Dermis microvascular lymphatic vessel endothelial cell (primary cell): ENCODE measurements at places on chromosomes 3 and 15. TPM values are rescaled to one million over a fixed set of nuclear protein-coding genes. Genes with fewer than 3 reads are reported as not detected.

- peak; percentile 28 for DNase-seq
Observed at GRCh38 chr3:182795389-182795782, 2.1 kb downstream of the ATP11B start.

DNA sequence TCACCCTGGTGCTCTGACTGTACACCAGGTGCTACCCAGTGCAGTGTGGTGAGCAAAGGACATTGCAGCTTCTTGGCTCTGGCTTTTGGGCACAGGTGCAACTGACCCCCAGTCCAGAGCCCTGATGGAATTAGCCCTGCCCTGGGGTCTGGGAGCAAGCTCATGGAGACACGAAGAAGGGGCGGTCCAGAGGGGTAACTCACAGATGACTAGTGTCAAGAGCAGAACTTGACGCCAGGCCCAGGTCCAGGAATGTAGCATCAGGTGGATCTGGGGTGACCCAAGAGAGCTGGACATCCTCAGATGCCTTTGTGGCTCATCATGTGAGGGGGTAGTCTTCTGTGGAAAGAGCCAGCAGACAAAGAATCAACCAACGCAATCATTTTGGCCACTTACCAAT lies 88.9 kb downstream of the ASB7 start:
- no peak for DNase-seq

DNA sequence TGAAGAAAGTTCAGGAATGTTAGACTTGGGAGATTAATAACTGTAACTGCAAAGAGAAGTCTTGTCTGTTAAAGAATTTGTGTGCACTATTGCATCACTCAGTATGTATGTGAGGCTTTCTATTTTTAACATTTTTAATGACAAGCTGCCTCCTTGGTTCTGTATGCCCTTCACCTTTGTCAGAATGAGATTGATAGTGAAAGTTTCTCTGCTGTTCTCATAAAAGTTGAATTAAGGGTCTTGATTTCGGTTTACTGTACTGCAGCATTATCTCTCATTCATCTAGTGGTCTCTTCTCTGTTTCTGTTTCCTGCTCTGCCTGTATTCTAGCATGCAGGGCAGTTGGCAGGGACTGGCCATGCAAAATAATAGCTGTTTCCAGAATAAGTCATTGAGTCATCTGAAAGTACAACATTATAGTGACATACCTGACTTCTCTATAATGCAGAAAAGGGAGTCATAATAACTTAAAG lies 454.9 kb downstream of the IL5RA start:
- DNase-seq: no peak

DNA sequence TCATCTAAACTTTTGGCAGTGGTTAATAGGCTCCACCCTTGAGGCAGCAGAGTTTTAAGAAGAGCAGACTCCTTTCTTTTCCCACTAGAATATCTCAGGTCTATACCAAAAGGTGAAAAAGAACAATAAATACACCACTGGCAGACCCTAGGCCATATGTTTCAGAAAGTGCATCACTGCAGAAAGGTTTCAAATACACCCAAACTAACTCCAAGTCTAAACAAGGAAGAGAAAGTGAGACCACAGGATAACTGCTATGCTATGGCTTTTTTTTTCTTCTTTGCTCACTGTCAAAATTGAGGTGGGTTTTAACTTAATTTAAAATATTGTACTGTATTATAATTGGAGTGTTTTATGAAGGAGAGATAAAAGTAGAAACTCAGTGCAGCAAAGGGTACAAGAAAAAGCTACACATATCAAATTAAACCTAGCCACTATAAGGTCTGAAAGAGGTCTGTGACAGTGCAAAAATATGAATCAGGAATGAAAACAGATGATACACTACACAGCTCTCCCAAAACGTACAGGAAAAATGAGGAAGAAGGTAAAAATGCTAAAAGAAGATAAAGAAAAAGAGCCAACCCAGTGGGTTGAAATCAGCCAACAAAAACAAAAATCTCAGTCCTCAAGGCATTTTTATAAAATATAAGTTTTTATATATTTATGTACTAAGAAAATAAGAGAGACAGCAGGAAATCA lies 8.4 kb downstream of the SNX4 start:
- no peak for DNase-seq

GRCh38 chr15:95799286-95800200 lies 531.0 kb upstream of the NR2F2 start:
- peak; percentile 78 for DNase-seq

GRCh38 chr3:136979684-136980083 lies 21.9 kb downstream of the IL20RB start:
- no peak for DNase-seq

GRCh38 chr15:30953731-30954378 lies 37.6 kb downstream of the MTMR10 start:
- peak; percentile 46 for DNase-seq

- no peak for DNase-seq
Observed at GRCh38 chr15:28955160-28955992, 69.6 kb downstream of the APBA2 start.

- DNase-seq: no peak
Observed at GRCh38 chr3:16302082-16302631, 37.1 kb downstream of the OXNAD1 start.

- DNase-seq: no peak
Observed at GRCh38 chr3:171950373-171950772, 89.0 kb upstream of the FNDC3B start.

DNA sequence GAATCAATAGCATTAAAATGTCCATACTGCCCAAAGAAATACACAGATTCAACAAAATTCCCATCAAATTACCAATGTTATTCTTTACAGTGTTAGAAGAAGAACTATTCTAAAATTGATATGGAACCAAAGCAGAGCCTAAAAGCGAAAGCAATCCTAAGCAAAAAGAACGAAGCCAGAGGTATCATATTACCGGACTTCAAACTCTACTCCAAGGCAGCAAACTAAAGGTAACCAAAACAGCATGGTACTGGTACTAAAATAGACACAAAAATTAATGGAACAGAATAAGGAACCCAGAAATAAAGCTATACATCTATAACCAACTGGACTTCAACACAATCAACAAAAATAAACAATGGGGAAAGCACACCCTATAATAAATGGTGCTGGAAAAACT lies 167.5 kb downstream of the ADAMTS9 start:
- DNase-seq: no peak

DNA sequence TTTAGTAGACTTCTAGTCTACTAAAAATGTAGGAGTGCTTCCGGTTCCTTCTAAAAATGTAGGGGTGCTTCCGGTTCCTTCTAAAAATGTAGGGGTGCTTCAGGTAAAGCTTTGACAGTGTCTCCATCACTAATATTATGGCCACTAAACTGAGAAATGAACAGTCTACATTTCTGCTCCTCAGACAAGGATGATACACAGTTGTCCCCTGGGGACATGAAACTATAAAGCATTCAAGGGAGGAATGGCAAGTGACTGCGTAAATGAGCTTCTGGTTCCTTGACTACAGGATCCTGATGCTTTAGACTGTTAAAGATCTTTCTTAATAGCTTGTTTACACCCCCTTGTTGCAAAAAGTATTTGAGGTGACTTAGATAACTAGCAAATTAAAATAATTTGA lies 53.9 kb upstream of the SLC9A9 start:
- DNase-seq: no peak

GRCh38 chr15:67120839-67121643 lies 55.6 kb downstream of the SMAD3 start:
- peak; percentile 80 for DNase-seq

- DNase-seq: no peak
Observed at GRCh38 chr3:22659651-22660475, 543.3 kb upstream of the UBE2E2 start.

- DNase-seq: peak; percentile 10
Observed at GRCh38 chr3:167671878-167672427, 18.2 kb upstream of the WDR49 start.

GRCh38 chr3:140447136-140447535 lies 230.7 kb upstream of the TRIM42 start:
- DNase-seq: no peak

DNA sequence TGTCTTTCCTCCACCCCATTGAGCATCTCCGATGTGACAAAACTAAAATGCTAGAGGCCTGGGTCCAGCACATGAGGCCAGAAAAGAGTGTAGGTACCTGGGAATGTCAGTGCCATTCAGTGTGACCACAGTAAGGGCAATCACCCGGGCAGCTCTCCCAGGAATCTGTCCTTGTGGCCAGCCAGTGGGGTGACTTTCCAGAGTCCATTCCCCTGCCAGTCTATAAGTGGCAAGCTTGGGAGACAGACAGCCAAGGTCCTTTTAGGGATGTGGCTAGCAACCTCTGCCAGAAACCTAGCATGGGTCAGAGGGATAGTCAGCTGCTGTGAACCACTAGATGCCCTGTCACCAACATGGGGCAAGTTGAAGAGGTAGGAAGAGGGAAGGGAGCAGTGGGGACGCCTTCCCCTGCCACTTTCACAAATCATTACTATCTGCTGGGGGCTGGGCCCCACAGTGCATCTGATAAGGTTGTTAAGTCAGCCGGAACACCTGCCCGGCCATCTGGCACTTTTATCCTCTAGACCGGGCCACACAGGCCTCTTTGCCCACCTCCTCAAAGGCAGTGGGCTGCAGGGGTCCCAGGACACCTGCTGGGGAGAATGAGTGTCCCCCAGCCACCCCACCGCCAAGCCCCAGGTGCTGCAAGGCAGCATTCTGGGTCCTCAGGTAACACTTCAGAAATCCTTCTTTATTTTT lies 24.8 kb upstream of the DET1 start:
- no peak for DNase-seq

DNA sequence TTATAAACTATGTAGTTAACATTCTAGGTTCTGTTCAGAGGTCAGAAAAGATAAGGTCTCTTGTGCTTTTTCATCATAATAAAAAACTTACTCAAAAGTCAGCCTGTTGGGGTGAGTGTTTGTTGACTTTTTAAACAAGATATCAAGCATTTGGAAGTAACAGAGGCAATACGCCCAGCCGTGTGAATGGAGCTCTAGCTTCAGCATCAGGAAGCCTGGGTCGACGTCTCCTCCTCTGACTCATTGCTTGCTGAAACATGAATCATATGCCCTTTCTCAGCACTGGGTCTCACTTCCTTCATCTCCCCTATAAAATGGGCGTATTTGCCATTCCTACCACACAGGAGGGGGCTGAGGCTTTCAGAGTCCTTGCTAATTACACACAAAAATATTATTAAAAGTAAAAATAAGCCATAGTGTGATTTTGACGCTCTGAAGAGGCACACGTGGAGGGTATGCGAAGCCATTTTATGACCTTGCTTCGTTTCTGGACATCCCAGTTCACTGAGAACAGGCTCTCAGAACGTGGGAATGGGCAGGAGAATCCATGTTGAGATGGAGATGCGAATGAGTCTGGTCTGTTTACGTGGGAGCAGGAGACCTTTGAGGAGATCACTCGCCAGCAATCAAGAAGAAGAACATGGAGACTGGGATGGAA lies 220.8 kb upstream of the TPRG1 start:
- peak; percentile 51 for DNase-seq

GRCh38 chr15:88480981-88481380 lies 13.5 kb downstream of the MRPS11 start:
- DNase-seq: no peak

- DNase-seq: no peak
Observed at GRCh38 chr3:127175272-127175671, 17.7 kb upstream of the PRR23E start.

GRCh38 chr3:72150634-72151412 lies 365.9 kb upstream of the PROK2 start:
- no peak for DNase-seq

GRCh38 chr3:4846543-4846942 lies 132.7 kb upstream of the BHLHE40 start:
- no peak for DNase-seq

DNA sequence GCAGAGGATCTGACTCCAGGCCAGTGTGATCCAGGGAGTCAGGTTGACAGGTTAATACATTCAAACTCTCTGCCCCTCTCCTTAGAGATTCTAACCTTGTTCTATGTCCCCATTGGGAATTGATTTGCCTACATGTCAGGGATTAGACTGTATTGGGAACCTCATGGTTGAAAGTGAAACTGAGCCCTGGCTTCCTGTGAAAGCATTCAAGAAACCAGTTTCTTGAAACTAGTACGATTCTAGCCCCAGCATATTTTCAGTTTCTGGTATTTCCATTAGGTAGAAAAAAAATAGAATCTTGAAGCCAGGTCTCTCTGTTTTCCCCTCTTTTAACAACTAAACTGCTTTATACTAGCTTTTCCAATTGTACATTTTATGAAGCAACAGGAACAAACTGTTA lies 140.4 kb upstream of the ABI3BP start:
- no peak for DNase-seq

DNA sequence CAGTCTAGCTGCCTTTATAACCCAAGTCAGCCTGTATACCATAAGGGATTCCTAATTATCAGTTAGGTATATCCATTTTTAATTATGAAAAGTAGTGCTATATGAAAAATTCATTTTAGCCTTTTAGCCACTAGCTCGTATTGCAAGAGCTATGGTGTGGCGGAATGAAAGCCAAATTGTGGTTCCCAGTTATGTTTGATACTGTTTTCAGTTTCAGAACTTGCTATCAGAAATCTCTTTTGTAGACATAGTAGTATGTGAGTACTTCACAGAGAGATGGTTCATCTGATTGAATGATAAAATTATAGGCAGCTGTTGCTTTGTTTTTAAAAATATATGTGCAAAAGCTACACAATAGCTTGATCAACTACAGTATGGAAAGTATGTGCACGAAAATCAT lies 134.6 kb downstream of the SLC25A26 start:
- no peak for DNase-seq

GMNC gene
- not detected in 2 replicates for total RNA-seq

SPESP1 gene
- total RNA-seq: 1.4 and 1.9 TPM in 2 replicates

MAP1A gene
- total RNA-seq: under 0.01 and 0.13 TPM in 2 replicates

CNTN6 gene
- total RNA-seq: not detected in 2 replicates

NR1I2 gene
- total RNA-seq: under 0.01 TPM in 1 of 2 replicates, not detected in the other

CERS3 gene
- total RNA-seq: not detected in 2 replicates

TRPM1 gene
- under 0.01 and 0.25 TPM in 2 replicates for total RNA-seq

ZPLD1 gene
- total RNA-seq: not detected in 2 replicates

PGBD4 gene
- 0.64 and 1.1 TPM in 2 replicates for total RNA-seq

SLC9C1 gene
- total RNA-seq: under 0.01 and 0.13 TPM in 2 replicates

ACTRT3 gene
- 1.7 and 2.0 TPM in 2 replicates for total RNA-seq
